ENCODE measurements at places on chromosomes 2 and 18.

DNA sequence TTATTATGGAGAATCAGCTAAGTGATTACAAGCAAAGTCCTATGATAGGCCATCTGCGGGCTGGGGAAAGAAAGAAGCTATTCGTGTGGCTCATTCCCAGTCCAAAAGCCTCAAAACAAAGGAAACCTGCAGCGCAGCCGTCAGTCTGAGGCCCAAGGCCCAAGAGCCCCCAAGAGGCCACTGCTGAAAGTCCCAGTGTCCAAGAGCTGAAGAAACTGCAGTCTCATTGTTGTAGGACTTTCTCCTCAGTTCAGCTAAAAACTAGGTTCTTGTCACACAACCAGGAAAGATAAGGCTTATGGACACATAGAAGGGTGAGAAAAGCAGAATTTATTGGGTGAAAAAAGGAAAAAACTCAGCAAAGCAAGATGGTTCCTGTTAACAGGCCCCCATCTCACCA is 143.2 kb downstream of the RHBDD1 start:
- no peak for DNase-seq

- DNase-seq, result no peak
Observed at GRCh38 chr2:176561706-176562105, 292.5 kb downstream of the MTX2 start.

DNA sequence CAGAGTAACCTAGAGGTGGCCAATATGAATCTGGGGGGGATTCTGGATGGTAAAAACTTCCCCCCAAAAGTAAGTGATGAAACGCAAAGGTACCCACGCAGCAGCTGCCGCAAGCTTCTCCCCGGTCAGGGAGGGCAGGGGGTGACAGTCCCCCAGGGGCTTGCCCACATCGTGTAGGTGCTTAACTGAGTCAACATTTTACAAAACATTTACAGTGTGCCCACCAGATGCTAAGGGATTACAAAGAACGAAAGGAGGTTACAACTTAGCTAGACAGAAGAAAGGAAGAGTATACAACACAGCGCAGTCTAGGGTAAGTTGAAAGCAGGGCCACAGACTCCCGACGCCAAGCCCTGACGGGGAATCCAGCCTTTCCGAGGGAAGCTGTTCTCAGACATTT is 45.6 kb downstream of the LPIN2 start:
- DNase-seq, result no peak

DNA sequence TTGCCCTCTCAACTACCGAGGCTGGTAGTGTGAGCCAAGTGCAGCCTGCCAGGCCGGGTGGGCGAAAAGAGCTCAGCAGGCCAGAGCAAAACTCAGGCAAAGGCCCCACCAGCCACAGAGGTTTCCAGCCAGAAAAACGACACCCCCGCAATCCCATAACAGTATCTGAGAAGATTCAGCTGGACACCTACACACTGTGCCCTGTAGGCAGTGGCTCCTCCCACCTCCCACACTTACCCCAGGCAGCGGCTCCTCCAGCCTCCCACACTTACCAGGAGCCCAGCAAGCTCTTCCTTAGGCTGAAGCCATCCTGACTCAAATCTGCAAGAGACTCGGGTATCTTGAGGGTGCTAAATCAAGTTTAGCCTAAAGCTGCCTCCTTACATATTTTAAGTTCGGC is 15.6 kb upstream of the TMEM18 start:
- no peak for DNase-seq

DNA sequence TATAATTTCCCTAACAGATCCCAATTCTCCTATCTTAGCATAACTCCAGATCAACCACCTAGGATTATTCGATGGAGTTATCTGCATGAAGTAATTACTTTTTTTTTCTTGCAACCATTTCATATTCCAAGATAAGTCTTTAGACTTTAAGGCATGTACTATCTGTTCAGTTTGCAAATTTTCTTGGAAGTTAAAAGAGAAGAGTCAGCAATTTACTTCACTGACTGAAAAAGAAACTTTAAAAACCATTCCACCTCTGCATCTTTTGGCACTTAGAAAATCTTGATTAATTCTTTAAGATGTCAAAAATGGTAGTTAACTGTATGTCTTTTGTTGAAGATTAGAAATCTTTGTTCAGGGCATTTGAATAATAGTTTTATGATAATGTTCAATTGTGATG is 830.5 kb upstream of the KLHL29 start:
- no peak for DNase-seq

GRCh38 chr2:144550084-144550483 is 30.2 kb upstream of the ZEB2 start:
- DNase-seq, result no peak

GRCh38 chr2:158741625-158742024 is 53.5 kb upstream of the DAPL1 start:
- DNase-seq, result no peak

GRCh38 chr18:49846718-49847470 is 33.6 kb upstream of the ACAA2 start:
- DNase-seq, result no peak

DNA sequence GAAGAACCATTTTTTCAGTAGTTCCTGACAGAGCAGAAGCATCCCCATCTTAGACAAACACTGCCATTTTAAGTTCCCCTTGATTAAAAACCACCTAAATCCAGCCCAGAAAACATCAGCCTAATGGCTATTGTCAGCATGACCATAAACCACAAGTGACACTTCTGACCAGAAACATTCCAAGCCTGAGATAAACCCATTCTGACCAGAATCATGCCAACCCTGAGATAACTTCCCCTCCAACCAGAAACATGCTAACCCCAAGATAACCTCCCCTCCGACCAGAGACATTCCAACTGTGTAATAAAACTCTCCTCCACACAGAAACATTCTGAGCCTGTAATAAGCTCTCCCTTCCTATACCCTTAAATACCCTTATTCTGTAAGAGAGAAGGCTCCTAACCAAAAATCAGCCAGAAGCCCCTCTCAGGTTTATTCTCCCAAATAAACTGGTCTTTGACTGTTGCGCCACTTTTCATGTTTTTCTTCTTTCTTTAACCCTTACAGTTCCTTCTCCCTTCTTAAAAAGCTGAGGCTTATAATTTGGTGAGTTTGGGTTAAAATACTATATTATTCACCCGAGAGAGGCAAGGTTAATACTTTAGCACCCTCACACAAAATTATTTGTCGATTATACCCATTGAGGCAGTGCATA is 149.7 kb downstream of the HNMT start:
- DNase-seq, result no peak

DNA sequence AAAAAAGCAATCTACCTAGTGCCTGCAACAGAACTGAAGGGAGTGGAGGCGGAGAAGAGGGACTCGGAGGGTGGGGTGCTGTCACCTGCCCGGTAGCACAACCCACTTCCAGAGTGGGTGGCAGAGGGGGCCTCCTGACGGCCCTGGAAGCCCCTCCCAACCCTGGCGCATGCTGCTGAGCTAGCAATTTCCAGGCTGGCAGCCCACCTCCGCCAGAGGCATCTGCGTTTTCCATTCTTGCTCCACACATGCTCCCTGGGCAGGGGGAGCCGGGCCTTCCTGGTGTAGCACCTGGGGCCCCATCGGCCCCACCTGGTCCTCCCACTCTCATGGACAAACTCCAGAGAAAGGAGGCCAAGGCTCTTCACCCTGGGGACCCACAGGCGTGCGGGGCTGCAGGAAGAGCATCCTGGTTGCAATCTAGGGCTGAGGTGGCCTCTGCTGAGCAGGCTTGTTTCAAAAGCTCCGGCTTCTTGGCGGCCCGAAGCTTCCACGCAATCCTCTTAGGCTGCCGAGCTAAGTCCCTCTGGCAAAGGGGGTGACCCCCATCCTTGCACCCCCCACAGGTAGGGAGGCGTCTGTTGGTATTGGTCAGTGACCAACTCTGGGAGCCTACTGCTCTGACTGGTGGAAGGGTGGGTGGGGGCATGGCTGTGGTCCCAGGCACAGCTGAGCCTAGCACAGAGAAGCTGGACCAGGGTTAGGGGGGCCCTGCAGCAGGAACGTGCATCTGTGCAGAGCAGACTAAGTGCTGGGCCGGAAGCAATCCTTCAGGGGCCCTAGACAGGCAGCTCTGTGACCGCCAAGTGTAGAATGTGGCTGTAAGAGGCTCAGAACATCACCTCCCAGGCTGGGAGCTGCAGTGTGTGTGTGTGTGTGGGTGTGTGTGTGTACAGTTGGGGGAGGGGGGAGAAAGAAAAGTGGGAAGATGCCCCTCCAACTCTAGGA is 2.6 kb downstream of the HS6ST1 start:
- DNase-seq, result no peak

- DNase-seq, result no peak
Observed at GRCh38 chr2:8550937-8551621, 130.8 kb upstream of the ID2 start.

- no peak for DNase-seq
Observed at GRCh38 chr18:51017140-51017879, 12.7 kb upstream of the SMAD4 start.

GRCh38 chr2:121502781-121503180 is 27.9 kb upstream of the RNU4ATAC start:
- DNase-seq, result no peak

GRCh38 chr2:48287976-48288375 is 242.0 kb upstream of the STON1 start:
- no peak for DNase-seq

- DNase-seq, result no peak
Observed at GRCh38 chr2:158936978-158937377, 31.5 kb upstream of the TANC1 start.

- no peak for DNase-seq
Observed at GRCh38 chr2:232022718-232023117, 61.2 kb downstream of the DIS3L2 start.
